CD4-positive, alpha-beta memory T cell (primary cell): ENCODE measurements at places on chromosomes 5 and 9. TPM values are rescaled to one million over a fixed set of nuclear protein-coding genes. Genes with fewer than 3 reads are reported as not detected.

Gene INSL4
- not detected for polyA plus RNA-seq

Gene HRH2
- 5.2 TPM for polyA plus RNA-seq

Gene SLC36A2
- not detected for polyA plus RNA-seq

Gene SHLD3
- polyA plus RNA-seq, result 9.8 TPM

Gene NR2F1-AS1
- polyA plus RNA-seq, result not detected

Gene LTC4S
- 4.2 TPM for polyA plus RNA-seq

Gene FGF1
- not detected for polyA plus RNA-seq

Gene TMEM215
- not detected for polyA plus RNA-seq

Gene SPATA31E1
- not detected for polyA plus RNA-seq

Gene EIF4E1B
- polyA plus RNA-seq, result not detected

Gene SPINK6
- polyA plus RNA-seq, result not detected

Gene GZMA
- 199 TPM for polyA plus RNA-seq

Gene BTNL8
- not detected for polyA plus RNA-seq

Gene PRRX2
- not detected for polyA plus RNA-seq

Gene ZNF474
- polyA plus RNA-seq, result 0.30 TPM

Gene LURAP1L
- not detected for polyA plus RNA-seq

Gene PPP3R2
- polyA plus RNA-seq, result not detected
